AG04450 (cell line): ENCODE measurements at places on chromosomes 6 and 20. TPM values are rescaled to one million over a fixed set of nuclear protein-coding genes. Genes with fewer than 3 reads are reported as not detected.

GRCh38 chr6:162198925-162199324 is 528.6 kb downstream of the PRKN start:
- DNase-seq = no peak

- no peak for DNase-seq
Observed at GRCh38 chr20:6919792-6920468, 152.4 kb downstream of the BMP2 start.

DNA sequence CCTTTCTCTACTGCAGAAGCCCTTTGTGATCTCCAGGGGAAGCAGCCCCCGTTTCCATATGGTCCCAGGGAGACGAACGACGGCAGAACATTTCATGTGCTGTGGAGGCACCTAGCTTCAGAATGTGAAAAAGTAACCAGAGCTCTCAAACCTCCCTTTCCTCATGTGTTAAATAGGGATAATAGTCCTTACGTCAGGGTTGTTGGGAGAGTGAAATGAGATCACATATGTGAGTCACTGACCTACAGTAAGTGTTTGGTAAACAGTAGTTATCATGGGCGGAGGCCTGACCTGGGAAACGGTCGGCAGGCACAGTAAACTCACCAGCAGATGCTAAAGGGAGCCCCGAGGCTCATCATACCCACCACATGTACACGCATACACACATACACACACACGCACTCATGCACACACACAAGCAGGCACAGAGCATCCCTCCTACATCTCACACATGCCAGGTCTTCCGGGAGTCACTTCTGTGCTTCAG is 89.7 kb downstream of the LY86 start:
- DNase-seq = no peak

DNA sequence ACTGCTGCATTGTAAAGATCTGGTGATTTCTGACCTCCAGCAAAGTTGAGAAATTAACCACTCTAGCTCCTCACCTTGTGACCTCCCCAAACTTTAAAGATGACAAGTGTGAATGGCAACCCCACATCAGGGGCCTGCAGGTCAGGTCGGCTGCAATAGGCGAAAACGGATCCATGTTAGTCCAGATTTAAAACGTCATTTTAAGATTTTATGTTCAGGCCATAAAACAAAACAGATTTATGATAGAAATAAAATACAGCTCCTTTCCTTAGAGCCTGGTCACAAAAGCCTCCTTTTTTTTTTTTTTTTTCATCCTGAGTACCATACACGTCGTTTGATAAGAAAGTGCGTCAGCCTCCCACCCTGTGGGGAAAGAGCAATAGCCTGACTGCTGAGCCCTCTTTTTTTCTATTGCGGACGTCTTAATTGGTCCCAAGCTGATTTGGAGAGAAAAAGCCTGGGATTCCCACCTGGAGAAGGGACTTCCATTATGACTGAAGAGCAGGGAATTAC is 519.2 kb upstream of the NOX3 start:
- DNase-seq = no peak

GRCh38 chr6:154408891-154409500 is 52.4 kb upstream of the IPCEF1 start:
- DNase-seq = no peak

DNA sequence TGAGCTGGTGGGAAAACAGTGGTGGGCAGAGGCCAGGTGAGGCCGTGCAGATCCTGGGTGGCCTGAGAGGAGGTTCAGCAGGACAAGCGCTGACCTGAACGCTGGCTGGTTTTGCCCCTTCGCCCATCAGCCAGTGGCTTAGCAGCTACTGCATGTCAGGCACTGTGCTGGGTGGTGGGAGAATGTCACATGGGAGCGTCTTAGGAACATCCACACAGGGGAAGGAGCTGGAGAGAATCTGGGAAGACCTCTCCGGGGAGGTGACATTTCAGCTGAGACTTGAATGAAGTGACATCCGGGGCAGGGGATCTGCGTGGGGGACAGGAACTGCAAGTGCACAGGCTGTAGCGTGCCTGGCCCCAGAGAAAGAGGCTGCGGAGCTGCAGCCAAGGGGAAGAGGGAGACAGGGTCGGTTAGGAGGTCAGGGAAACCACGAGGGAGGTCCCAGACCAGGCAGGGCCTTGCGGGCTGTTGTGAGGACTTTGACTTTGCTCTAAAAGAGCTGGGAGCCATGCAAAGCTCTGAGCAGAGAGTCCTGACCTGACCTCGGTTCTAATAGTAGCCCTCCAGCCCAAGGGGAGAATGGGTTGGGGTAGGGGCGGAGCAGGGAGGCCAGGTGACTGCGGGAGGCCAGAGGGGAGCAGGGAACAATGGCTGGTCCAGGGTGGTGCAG is 156.8 kb upstream of the PTPN1 start:
- no peak for DNase-seq

DNA sequence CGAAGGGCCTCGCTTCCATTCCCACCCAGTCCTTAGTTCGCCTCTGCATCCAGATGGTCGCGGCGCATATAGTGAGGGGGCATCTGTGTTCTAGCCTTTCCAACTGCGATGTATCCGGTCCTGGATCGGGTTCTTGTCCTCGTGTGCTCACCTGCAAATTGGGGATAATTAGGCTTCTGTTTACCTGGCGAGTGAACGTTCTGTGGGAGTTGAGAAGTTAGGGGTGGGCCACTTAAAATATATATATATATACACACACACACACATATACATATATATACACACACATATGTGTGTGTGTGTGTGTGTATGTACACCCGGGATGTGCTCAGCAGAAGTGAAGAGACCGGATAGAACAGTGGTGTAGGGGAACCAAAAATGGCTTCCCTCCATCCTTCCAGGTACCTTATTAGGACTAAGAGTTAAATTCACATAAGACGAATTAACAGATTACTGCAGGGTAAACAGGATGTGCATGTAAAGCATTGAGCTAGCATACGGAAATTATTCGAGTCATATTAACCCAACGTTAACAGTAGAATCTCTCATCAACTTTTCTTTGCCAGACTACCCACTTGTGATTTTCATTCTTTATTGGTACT is 537 bp downstream of the CSTF1 start:
- no peak for DNase-seq

DNA sequence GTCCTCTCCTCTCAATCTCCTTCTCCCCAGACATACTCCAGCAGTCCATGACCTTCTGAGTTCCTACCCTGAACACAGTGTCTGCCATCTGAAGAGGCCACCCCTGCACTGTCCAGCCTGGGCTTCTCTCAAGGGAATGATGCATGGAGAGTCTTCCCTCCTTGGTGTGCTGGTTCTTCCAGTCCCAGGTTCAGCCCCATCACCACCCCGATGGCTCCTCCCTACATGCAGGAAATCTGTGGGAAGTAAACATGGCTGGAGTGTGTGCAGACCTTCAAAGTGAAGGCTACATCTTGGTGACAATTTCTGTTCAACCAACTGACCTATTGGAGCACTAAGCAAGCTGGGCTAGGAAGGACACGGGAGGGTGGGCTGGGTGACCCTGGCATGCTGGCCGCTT is 121.0 kb upstream of the JAG1 start:
- DNase-seq = no peak

DNA sequence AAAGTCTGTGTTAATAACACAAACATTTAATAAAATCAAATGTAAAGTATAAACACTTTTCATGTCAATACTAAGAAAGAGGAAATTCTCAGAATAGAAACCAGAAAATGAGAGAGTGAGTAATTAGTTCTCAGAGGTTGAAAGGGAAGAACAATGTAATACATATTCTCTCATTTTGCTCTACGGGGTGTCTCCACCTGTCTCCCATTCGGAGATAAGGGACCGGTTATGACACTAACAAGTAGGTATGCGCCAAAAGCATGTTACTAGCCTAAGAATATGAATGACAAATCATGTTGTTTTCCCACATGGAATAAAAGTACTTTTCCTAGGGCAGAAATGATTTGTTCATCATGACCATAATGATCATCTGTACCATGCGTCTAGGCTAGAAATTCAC is 35.6 kb upstream of the PRELID3B start:
- no peak for DNase-seq

- no peak for DNase-seq
Observed at GRCh38 chr6:80335121-80335531, 228.7 kb downstream of the BCKDHB start.

GRCh38 chr6:146878168-146878951 is 279.6 kb downstream of the ADGB start:
- no peak for DNase-seq

DNA sequence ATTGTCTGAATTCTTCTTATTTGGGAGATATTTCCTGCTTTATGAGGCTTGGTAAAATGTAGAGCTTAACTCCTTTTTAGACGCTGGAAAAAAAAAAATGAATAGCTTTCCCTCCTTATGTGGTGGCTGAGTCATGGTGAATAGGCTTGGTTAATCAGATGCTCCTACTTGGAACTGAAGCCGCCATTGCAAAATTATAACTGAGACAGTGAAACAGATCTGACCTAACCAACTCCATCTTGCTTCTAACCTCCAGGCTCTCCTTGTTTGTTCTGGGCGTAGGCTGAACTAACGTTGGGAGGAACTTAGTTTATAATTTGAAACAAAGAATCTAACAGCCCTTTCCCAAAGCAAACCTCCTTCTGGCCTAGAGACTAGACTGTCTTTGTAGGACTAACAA is 43.2 kb upstream of the PLCB4 start:
- DNase-seq = no peak

- DNase-seq = no peak
Observed at GRCh38 chr6:113732384-113732966, 124.7 kb upstream of the MARCKS start.

DNA sequence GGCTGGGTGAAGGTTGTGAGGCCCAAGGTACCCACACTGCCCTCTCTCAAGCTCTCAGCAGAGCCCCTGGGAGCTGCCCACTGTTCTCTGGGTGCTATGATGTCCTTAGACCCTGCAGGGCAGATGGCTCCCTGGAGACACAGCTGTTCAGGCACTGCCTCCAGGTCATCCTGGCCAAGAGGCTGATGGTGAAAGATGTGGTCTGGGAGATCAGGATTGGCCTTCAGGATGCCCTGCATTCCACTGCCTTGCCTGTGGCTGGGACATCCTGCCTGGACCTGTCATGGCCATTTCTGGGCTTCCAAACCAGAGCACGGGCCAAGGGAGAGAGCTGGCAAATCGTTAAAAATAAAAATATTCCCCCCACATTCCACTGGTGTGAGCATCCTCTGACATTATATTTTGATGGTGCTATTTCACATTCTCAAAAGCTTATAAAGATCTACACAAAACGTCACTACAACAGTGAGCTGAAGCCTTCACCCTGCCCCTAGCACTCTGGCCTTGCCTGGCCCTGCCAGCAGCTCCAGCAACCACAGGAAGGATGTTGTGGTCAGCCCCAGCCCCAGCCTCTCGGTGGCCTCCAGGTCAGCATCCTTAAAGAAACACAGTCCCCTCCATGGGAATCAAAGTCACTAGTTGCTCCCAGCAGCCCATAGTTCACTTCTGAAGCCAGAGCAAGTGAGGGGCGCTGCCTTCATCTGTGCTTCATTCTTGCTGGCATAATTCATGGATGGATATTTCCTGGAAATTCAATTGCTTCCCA is 13.5 kb upstream of the KCNK16 start:
- no peak for DNase-seq

DNA sequence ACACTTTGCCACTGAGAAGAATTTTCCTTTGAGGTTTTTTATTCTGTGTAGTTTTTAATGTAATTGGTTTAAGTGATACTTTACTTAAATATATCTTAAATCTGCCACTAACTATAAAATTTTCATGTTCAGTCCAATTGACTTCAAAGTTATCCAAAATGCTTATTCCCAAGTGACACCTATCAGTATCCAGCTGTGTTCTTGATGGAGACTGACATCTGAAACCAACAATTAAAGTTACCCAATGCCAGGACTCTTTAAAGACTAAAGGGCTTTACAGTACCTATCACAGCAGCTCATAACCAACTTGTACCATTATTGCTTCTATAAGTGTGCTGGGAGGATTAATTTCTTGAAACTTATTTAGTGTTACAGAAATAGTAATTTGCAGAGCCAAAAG is 13.8 kb upstream of the EYA4 start:
- DNase-seq = no peak

GRCh38 chr6:119395192-119395591 is 45.6 kb upstream of the MAN1A1 start:
- no peak for DNase-seq

DNA sequence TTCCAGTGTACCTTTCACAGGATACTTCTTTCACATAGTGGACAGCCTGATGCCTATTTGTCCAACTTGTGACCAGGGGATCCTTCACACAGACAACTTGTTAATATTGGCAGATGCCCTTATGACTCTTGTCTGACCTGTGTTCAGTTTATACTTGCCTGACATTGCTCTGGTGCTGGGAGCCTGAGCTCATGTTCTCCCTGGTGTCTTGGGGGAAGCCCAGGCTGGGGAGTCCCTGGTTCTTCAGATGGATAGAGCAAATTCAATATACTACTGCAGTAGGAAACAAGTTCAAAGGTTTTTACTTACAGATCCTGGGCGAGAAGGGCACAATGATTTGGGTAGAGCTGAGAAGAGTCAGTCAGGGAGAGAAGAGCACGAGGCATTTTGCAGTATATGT is 76.1 kb downstream of the NKAIN2 start:
- DNase-seq = no peak

GRCh38 chr20:58081846-58082245 is 146.6 kb downstream of the ANKRD60 start:
- DNase-seq = no peak

GRCh38 chr20:25361287-25361683 is 29.4 kb downstream of the ABHD12 start:
- DNase-seq = no peak

DNA sequence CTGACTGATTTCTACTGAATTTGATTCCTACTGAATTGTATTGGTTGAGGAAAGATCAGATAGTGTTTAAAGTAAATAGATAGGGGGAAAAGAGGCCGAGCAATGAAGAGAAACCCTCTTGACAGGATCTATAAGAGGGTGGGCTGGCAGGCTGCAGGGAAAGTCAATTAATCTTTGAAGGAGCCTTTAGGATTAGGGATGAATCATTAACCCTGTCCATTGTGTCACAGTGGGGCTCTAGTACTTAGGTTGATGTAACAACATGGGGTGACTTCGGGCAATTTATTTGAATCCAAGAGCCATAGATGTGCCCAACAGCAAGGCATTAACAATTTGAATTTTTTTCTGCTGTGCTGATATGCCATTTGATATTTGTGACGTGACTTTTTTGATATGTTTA is 7.5 kb downstream of the RFX6 start:
- DNase-seq = no peak

- DNase-seq = no peak
Observed at GRCh38 chr20:46361381-46361780, 45.0 kb downstream of the ELMO2 start.

GRCh38 chr20:60096166-60096565 is 137.9 kb downstream of the CDH26 start:
- DNase-seq = no peak

- no peak for DNase-seq
Observed at GRCh38 chr6:53920881-53921280, 126.1 kb downstream of the LRRC1 start.

- no peak for DNase-seq
Observed at GRCh38 chr6:1015825-1016224, 296.1 kb upstream of the FOXQ1 start.

DEFB114 gene
- polyA plus RNA-seq = not detected in 2 replicates

PLCB4 gene
- polyA plus RNA-seq = 13.0 and 18.6 TPM in 2 replicates

MCCD1 gene
- not detected in 2 replicates for polyA plus RNA-seq

BIRC7 gene
- polyA plus RNA-seq = not detected in 2 replicates

PLG gene
- polyA plus RNA-seq = not detected in 2 replicates

TMEM217 gene
- polyA plus RNA-seq = 7.7 and 7.8 TPM in 2 replicates

PROKR2 gene
- polyA plus RNA-seq = not detected in 2 replicates

EFHC1 gene
- polyA plus RNA-seq = 43.3 and 59.8 TPM in 2 replicates

DEF6 gene
- polyA plus RNA-seq = 2.5 and 2.6 TPM in 2 replicates

UNC5CL gene
- polyA plus RNA-seq = 0.02 TPM in 2 replicates

LY6G5C gene
- 2.0 and 2.7 TPM in 2 replicates for polyA plus RNA-seq

FOXQ1 gene
- polyA plus RNA-seq = 0.07 TPM in 1 of 2 replicates, not detected in the other

ZSCAN9 gene
- polyA plus RNA-seq = 14.8 and 18.2 TPM in 2 replicates

ZC3H12D gene
- polyA plus RNA-seq = 0.01 and 0.02 TPM in 2 replicates
